ENCODE measurements at places on chromosomes 3 and 15.

- no peak for DNase-seq
Measured at GRCh38 chr15:69407719-69408400, 6.3 kb upstream of the KIF23 start.

DNA sequence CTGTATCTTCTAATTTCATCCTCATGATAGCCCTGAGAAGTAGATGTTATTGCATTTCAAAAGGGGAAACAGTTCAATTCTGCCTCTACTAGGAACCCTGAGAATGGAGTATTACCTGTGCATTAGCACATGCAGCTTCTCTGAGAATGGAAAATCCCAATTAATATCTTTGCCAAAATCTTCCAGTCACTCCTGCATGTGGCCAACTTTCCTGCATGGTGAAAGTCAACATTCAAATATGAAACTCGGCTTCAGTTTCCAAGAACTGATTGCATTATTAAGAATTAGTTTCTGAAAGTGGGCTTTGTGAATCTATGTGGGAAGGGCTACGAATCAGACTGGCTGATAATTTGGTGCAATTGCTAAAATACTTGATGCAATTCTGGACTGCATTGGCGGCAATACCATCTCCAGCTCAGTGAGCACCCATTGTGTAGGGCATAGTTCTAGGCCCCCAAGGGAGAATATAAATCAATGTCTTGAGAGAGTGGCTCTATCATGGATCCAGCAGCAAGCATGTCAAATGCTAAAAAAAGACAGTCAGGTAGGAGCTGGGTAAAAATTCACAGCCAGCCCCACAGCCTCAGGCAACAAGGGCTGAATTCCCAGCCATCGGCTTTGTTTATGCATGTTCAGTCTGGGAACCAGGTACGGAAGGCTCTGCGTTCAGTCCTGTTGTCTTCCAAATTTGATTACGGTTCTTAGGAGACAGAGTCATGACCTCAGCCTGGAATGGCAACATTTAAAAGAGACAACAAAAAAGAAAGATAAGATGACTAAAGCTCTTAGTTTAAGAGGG lies 18.8 kb upstream of the BCL6 start:
- DNase-seq: no peak

- DNase-seq: peak; percentile 43
Measured at GRCh38 chr3:42839616-42840015, 30.4 kb downstream of the ACKR2 start.

GRCh38 chr3:98897701-98898100 lies 3.8 kb downstream of the DCBLD2 start:
- no peak for DNase-seq

GRCh38 chr15:79349525-79349924 lies 38.6 kb downstream of the TMED3 start:
- DNase-seq: no peak

DNA sequence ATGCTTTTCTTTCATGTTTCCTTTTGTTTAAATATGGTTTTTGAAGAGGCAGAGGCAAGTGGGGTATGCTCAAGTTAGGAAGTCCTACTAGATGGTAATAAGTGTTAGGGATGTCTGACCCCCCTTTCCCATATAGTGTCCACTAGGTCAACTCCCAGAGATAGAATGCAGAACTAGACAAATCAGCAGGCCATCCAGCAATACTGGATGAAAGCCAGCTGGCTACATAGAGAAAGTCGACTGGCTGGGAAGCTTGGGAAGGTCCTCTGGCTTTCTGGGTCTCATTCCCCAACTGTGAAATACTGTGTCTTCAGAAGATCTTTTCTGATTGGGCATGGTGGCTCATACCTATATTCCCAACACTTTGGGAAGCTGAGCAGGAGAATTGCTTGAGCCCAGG lies 113.8 kb downstream of the SNRK start:
- no peak for DNase-seq

GRCh38 chr3:194346035-194346434 lies 5.1 kb downstream of the CPN2 start:
- no peak for DNase-seq

DNA sequence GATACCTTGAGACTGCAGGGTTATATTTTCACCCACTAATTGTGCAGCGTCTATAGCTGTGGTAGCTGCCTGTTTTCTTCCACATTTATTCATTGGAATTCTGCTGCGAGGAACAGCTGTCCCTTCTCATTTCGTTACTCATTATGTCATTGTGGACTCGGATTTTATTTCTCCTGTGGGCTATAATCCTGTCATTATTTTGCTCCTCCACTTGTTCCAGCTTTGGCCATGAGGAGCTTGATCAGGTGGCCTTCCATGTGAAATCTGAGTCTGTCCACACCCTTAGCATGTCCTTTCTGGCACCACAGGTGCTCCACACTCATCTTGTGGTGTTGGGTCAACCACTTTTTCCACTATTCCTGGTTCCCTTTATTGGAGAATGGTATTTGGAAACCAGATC lies 14.8 kb downstream of the LYSMD4 start:
- DNase-seq: no peak

- no peak for DNase-seq
Measured at GRCh38 chr3:73255609-73256029, 194.2 kb downstream of the EBLN2 start.

DNA sequence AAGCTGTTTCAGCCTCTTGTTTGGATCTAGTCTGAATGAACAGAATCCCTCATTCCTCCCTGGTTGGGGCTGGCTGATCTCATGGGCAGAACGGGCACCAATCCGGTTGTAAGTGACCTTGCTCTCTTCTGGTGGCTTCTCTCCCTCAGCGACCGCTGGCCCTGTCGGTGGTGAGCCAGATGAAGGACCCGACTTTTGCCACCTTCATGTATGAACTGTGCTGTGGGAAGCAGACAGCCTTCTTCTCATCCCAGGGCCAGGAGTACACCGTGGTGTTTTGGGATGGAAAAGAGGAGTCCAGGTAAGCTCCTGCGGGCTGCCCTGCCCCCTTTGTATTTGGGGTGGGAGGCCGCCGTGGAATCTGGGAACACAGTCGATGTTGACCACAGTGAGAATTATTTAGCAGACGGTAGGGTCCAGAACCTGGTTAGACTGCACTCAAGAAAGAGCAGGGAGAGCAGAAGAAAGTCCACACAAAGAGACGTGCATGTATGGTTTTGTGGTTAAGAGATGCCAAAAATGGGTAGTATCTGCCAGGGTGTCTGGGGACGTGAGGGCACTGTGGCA lies 138.8 kb downstream of the LRRK1 start:
- DNase-seq: no peak

- no peak for DNase-seq
Measured at GRCh38 chr3:52779011-52779836, 1.8 kb downstream of the ITIH1 start.

- DNase-seq: no peak
Measured at GRCh38 chr3:194150252-194150934, 14.4 kb downstream of the HES1 start.

DNA sequence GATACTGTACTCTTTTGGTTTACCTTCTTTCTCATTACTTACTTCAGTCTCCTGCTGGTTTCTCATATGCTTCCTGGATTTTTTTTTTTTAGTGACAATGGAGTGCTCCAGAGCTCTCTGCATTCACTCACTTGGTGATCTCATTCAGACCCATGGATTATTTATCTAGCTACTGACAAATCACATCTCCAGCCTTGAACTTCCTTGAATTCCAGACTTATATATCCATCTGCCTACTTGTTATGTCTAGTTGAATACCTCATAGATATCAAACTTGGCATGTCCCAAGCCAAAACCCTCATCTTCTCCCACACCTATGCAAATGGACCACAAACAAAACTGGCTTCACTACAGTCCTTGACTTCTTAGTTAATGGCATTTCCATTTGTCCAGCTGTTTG lies 234.7 kb upstream of the ZPLD1 start:
- no peak for DNase-seq

DNA sequence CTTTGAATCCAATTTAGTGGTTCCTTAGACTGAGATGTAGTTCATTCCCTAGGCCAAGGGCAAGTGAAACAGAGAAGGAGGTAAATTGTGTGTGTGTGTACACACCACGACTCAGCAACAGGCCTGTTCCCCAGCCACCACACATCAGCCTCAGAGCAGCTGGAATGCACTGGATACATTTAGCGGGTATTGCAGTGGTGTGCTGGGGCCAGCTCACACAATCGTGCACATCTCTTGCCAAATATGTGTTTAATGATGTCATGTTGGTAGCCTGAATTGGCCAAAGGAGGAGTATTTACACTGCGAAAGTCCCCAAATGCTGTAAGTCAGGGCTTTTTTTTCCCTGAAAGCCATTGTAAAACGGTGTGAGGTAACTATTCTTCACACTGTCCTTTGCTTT lies 82.3 kb downstream of the RBPMS2 start:
- no peak for DNase-seq

GRCh38 chr3:42906848-42907183 lies 874 bp downstream of the ZNF662 start:
- no peak for DNase-seq

DNA sequence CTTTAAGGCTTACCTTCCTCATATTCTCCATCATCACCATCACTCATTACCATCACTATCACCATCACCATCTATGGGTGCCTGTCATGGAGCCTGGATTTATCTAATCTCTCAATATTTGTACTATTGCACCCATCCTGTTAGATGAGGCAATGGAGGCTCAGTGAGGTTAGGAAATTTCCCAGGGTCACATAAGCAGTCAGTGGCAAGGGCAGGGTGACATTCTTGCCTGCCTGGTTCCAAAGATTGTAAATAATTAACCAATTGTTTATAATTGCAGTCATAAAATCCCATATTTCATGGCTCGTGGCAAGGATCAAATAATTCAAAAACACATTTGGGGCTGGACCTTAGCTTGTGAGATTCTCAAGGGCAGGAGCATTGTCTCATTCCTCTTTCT lies 55.2 kb downstream of the MGLL start:
- no peak for DNase-seq

- no peak for DNase-seq
Measured at GRCh38 chr3:73558727-73559075, 66.0 kb downstream of the PDZRN3 start.

- no peak for DNase-seq
Measured at GRCh38 chr3:123130079-123130750, 63.4 kb downstream of the PDIA5 start.

GRCh38 chr3:21330293-21330692 lies 420.7 kb downstream of the ZNF385D start:
- DNase-seq: no peak

DNA sequence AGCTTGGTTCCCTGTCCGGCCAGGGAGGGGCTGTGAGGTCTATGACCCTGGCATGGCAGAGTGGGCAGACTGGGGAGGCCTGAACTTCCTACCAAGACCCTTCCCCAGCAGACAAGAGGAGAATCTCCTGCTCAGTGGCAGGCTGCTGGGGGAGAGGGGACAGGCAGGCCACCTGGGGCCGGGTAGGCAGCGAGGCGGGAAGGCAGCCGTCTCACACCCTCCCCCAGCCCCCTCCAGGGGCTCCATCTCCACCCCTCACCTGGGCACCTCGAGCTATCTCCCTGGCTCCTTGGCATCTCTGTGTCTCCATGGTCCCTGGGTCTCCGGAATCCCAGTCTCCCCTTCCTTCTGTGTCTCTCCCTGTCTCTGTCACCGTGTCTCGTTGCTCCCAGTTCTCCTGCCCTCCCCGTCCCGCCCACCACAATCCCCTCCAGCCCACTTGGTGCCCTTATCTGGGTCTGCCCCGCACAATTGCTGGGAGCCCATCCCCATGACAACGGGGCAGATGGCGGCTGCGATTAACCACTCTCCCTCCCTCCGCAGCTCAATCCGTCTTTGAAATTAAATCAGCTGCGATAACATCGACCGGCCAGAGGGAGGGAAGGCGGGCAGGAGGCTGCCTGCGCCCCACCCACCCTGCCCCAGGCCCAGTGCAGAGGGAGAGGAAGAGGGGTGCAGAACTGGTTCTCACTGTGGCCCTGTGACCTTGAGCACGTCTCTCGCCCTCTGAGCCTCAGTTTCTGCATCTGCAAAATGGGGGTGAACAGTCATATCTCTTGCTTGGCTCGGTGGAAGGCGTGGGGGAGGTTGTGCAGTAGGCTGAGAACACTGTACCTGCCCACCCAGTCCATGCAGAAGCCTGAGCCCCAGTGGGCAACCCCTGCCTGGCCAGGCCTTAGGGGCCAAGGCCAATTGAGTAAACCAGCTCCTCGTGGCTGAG lies 9.6 kb downstream of the DNAJB8 start:
- no peak for DNase-seq

DNA sequence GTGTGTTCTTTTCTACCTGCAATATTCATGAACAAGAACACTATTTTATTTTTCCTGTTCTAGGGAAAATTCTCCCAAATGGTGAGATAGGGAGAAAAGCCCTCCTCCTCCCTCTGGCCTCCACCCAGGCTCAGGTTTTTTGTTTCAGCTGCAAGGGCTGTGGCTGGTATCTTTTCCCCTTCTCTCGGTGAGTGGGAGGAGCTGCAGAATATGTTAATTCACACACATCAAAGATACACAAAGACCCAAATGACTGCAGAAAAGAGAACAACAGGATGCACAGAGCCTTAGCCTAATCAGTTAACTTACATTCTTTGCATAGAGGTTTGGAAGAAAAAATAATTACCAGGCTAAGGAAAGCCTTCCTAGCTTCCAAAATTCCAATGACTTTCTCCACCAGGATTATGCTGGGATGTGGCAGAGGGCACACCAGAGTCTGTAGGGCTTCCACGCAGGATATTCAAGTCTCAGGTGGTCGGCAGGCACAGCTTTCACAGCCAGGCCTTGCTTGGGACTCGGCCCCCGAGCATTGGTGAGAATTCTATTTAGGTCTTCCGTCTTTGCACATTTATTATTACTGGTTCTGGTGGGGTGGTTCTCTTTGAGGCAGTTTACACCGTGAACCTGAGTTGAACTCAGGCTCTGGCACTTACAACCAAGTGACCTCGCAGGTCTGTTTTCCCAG lies 64.9 kb downstream of the ABHD5 start:
- no peak for DNase-seq

DNA sequence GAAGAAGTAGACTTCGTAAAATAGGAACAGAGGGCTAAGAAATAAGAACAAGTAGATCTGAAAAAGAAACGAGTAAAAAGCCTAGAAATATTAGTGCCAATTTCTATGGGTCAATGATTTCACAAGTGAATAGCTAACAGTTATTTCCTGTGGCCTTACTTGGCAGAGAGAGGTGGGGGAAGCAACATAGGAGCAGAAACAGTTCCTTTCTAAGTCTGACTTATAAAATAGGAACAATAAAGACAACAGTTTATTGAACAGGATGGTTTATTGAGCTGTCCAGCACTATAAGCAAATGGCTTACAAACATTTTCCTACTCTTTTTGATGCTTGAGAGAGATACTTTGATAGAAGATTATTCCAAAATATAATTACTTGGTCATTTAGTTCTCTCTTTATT lies 37.9 kb downstream of the AGTR1 start:
- no peak for DNase-seq
